HS-5 (cell line): ENCODE measurements at places on chromosomes 2 and 18.

GRCh38 chr2:172308253-172308935, 119.0 kb upstream of the ITGA6 start:
- DNase-seq = no peak

- peak; percentile 78 for DNase-seq
These were observed 13.9 kb upstream of the UGP2 start for GRCh38 chr2:63827749-63828148.

DNA sequence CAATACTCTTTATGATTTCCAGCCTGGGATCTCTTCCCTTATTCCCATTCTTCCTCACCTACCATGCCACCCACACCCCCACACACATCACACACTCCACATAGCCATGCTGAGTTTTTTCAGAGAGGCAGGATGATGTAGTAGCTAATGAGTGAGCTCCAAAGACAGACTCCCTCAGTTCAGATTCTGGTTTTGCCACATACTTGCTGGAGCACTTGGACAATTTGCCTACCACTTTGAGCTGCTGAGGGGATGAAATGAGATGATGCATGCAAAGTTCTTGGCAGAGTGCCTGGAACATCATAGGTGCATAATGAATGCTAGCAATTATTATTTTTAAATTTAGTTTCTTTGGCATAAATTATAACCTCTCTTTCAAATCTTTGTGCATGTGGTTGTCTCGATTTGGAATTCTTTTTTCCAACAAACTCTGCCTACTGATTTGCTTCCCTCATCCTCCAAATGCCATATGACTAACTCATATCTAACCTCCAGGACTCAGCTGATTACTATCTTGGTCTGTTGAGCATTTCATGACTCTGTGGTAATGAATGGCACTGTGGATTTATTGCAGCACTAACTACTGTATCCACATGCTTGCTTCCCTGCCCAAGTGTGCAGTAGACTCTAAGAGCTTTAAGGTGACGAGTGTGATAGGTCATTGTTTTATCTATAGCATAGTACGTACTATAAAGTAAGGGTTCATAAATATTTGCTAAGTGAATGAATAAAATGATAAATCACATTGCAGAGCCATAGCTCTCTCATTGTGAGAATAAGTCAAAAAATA, 99.1 kb downstream of the TACR1 start:
- peak; percentile 77 for DNase-seq

GRCh38 chr2:164842624-164842966, 972 bp upstream of the COBLL1 start:
- DNase-seq = no peak

- DNase-seq = no peak
These were observed 167.3 kb upstream of the CYRIA start for GRCh38 chr2:16832910-16833309.

GRCh38 chr2:137700681-137701080, 263.6 kb upstream of the HNMT start:
- no peak for DNase-seq

DNA sequence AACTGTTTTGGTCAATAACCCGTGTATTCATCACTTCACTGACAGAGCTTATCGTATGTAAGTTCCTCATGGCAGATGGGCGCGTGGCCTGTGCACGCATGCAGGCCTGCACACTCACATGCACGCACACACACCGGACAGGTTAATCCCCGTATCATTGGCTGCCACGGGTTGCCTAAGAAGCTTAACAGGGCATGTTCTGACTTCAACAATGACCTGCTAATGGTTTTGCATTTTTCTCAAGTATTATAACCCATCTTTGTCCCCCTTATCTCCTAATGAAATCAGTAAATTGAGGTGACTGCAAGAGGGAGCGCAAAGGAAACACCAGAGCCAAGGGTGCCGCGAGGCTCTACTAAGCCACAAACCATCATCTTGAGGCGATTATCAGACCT, 399.0 kb upstream of the ID2 start:
- no peak for DNase-seq

DNA sequence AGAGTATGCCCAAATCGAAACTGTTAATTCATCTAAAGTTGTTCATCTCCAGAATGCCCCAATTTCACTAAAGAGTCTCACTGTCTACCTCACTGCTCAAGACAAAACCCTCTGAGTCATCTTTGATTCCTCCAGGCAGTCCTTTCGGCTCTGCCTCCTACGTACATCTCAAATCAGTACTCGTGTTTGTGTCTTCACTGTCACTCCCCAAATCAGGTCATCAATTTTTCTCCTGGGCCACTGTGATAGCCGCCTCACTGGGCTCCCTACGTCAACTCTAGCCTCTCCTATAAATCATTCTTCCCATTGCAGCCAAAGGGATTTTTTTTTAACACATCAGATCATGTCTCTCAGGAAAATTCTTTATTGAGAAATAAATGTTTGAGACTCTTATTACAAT, 42.1 kb upstream of the TTC39C start:
- DNase-seq = no peak

DNA sequence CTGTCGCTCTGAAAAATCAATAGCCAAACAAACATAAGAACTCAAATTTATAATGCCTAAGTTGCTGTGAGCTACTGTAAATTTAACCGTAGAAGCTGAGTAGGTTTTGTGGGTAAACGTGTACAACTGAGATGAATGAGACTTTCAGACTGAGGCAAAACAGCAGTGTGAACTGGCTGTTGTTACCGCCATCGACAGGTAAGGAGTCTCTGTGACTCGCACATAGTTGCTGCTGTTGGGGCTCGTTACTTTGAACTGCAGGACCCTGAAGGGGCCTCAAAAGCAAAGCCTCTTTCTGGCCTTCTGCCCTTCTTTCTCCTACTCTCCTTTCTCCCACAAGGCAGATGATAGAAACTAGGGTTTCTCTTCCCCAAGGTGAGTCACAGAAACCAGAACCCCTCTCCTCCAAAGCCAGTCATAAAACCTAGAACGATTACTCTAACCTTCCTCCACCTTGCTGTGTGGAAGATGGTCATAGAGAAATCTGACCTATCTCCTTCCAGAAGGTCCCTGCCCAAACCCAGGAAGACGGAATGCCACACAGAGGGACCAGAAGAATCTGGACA, 101.2 kb downstream of the DLGAP1 start:
- DNase-seq = no peak

- DNase-seq = no peak
These were observed 2.8 kb downstream of the MFSD2B start for GRCh38 chr2:24012521-24013188.

DNA sequence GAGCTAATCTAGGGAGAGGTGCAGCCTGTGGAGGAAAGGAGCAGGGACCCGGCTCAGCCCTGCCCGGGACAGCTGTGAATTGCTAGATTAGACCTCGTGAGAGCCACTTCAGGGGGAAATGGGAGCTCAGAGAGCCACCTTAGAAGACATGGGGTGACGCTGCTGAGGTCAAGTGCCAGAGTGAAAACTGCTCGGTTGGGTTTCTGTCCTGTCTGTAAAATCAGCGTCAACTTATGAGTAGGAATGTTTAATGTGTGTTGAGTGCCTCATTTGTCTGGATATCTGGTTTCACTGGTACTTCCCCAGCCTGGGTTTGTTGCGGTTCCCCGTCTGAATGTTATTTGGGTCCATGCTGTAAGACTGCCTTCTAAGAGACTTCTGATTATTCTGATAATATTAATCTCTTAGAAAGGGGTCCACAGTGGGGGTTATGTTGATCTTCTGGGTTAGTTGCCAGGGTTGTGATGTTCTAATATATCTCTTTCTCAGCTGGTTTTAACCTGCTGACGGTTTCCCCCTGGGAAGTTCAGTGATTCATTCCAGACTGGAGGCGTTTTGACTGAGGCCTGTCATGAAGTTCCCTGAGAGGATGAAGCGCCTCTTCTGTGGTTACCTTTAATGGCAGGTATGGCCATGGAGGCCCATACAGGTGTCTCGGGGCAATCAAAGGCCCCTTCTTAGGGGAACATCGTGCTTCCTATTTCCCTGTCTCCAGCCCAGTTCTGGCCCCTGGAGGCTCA, 175.9 kb downstream of the SH3RF3 start:
- DNase-seq = no peak

DNA sequence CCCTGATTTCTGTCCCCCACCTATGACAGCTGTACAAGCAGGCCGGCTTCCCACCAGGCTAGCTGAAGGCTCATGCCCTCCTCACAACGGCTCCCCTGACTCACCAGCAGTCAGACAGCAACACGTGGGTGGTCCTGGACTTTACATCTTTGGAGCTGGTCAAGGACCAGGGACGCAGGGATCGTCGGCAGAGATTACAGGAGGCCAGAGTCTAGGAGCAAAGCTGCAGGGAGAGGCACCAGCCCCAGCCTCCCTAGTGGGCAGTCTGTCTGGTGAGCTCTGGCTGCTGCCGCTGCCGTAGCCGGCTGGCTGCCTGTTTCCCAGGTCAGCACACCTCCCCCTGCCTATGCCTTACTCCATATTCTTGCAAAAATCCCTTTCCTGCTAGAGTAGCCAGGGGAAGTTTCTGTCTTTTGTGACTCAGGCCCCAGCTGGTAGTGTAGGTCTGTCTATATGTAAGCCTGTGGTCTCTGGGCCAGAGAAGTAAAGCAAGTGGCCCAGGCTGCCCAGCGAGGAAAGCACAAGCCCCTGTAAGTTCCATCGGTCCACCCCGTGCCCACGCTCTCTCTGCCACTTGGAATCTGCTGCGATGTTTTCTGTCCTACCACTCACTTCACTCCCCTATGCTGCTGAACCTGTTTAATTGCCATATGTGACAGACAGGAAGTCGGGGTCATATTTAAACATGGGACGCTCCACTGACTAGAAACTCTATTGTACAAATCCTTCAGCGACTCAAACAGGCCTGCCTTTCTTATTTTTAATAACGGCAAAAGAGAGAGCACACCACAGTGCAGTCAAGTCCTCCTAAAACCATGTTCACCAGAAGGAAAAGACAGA, 2.4 kb upstream of the ARHGEF4 start:
- no peak for DNase-seq

- no peak for DNase-seq
These were observed 6.5 kb downstream of the DGUOK start for GRCh38 chr2:73933194-73933593.

DNA sequence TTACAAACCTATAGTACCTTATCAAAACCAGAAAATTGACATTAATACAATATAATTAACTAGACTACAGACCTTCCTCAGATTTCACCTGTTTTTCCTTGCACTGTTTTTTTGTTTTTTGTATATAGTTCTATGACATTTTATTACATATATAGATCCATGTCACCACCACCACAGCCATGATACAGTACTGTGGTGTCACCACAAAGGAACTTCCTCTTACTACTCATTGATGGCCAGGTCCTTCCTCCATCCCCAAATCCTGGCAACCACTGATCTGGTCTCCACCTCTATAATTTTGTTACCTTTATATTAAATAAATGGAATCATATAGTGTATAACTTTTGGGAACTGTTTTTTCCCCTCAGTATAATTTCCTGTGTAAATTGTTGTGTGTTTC, 19.4 kb upstream of the ATP6V1B1 start:
- DNase-seq = no peak
